Activated naive CD8-positive, alpha-beta T cell treated with anti-CD3 and anti-CD28 coated beads, Interleukin-2, amount 10 ng/mL, durations not matched to agents 7 days and 5 days (primary cell): ENCODE measurements at places on chromosomes 12 and 14. TPM values are rescaled to one million over a fixed set of nuclear protein-coding genes. Genes with fewer than 3 reads are reported as not detected.

Gene KRT72
- total RNA-seq, result 0.65 TPM

Gene TIMELESS
- 40.1 TPM for total RNA-seq

Gene C12orf60
- 1.6 TPM for total RNA-seq

Gene TEAD4
- total RNA-seq, result not detected

Gene GARIN6
- not detected for total RNA-seq

Gene COPS7A
- total RNA-seq, result 35.6 TPM

Gene STYK1
- total RNA-seq, result 3.1 TPM

Gene CLEC7A
- total RNA-seq, result 0.48 TPM

Gene AMDHD1
- 1.3 TPM for total RNA-seq

GRCh38 chr12:58907391-58907790 is 12.9 kb downstream of the LRIG3 start:
- no peaks in the 10 kb centered on the region for H3K4me1 ChIP-seq
- H3K36me3 ChIP-seq, result no peaks in the 10 kb centered on the region
- DNase-seq, result no peak

GRCh38 chr12:88982694-88983093 is 369.6 kb downstream of the DUSP6 start:
- H3K36me3 ChIP-seq, result no peaks in the 10 kb centered on the region
- H3K27ac ChIP-seq, result no peak overlapping the region
- no peaks in the 10 kb centered on the region for H3K4me1 ChIP-seq
- no peak overlapping the region for H3K4me3 ChIP-seq
- peaks cover 25% of the 10 kb centered on the region for H3K27me3 ChIP-seq

GRCh38 chr12:39332661-39333175 is 110.2 kb downstream of the KIF21A start:
- DNase-seq, result no peak
- no peaks in the 10 kb centered on the region for H3K27me3 ChIP-seq
- H3K4me3 ChIP-seq, result no peak overlapping the region
- H3K27ac ChIP-seq, result no peak overlapping the region
- H3K36me3 ChIP-seq, result peaks cover 28% of the 10 kb centered on the region

GRCh38 chr12:50073206-50073605 is 11.9 kb upstream of the SMARCD1 start:
- no peak for DNase-seq
- no peak overlapping the region for H3K4me3 ChIP-seq
- peaks cover 9% of the 10 kb centered on the region for H3K36me3 ChIP-seq
- H3K4me1 ChIP-seq, result peaks cover 12% of the 10 kb centered on the region

DNA sequence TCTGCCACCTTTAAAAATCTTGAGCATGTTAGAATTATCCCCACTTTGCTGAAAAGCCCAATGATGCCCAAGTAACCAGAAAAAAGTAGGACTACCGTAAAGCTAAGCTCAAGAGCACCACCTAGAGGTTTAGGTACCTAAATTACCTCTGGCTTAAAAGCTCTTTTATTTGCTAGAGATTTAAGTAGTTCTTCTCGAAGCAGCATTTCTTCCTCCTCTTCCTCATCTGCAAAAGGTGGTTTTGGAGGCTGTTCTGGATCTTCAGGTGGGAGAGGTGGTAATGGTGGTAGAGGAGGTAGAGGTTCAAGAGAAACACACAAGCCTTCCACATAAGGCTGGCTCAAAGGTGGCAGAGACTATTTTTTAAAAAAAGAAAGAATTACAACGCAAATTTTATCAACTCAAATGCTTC is 26.9 kb downstream of the ZFC3H1 start:
- no peaks in the 10 kb centered on the region for H3K27me3 ChIP-seq
- H3K4me3 ChIP-seq, result no peak overlapping the region
- H3K27ac ChIP-seq, result peak overlapping the region; percentile 44
- peaks cover 9% of the 10 kb centered on the region for H3K4me1 ChIP-seq
- peaks cover 23% of the 10 kb centered on the region for H3K36me3 ChIP-seq
- DNase-seq, result no peak

- no peak overlapping the region for H3K4me3 ChIP-seq
- H3K27me3 ChIP-seq, result peaks cover 2% of the 10 kb centered on the region
- H3K4me1 ChIP-seq, result no peaks in the 10 kb centered on the region
- H3K27ac ChIP-seq, result no peak overlapping the region
- DNase-seq, result no peak
These were observed 369.9 kb upstream of the PDE3A start for GRCh38 chr12:19998411-19998810.

DNA sequence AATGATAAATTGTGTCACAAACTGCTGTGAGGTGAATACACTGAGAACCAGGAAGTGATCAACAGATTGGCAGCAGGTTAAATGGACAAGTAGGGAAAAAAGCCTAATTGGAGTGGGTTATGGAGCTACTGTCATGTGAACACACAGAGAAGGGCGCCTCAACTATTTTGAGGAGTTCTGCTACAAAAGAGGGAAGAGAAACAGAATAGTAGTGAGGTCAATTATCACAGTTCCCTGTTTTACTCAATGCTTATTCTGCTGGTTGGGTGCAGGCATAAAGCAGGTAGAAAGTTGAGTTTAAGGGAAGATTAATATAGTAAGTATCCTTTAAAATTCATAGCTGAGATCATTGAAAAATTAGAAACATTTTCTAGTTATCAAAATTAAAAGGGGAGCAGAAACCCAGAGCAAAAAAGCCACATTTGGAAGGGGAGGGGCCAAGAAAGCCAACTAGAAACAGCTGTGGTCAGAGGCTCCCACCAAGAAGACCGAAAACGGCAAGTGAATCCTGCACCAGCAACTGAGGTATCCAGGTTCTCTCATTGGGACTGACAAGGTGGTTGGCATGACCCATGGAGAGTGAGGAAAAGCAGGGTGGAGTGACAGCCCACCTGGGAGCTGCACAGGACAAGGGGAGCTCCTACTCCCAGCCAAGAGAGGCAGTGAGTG is 105.7 kb downstream of the ZC3H14 start:
- no peak overlapping the region for H3K4me3 ChIP-seq
- no peak overlapping the region for H3K27ac ChIP-seq
- no peaks in the 10 kb centered on the region for H3K27me3 ChIP-seq
- H3K36me3 ChIP-seq, result peaks cover 7% of the 10 kb centered on the region

GRCh38 chr14:49852301-49853157 is at the start of gene NEMF:
Gene NEMF (minus strand): TSS chr14:49852788. CDS start chr14:49852753, 35 bp downstream.
- H3K27me3 ChIP-seq, result no peaks in the 10 kb centered on the region
- peak within 1 kb of the TSS; percentile 99 for H3K4me3 ChIP-seq
- H3K36me3 ChIP-seq, result peaks cover 18% of the 10 kb centered on the region
- peaks cover 29% of the 10 kb centered on the region for H3K4me1 ChIP-seq

- no peak overlapping the region for H3K4me3 ChIP-seq
- no peaks in the 10 kb centered on the region for H3K36me3 ChIP-seq
- no peak overlapping the region for H3K27ac ChIP-seq
- DNase-seq, result no peak
- H3K27me3 ChIP-seq, result no peaks in the 10 kb centered on the region
These were observed 251.4 kb downstream of the LRIG3 start for GRCh38 chr12:58668871-58669270.

- no peak overlapping the region for H3K4me3 ChIP-seq
- H3K27ac ChIP-seq, result no peak overlapping the region
- H3K4me1 ChIP-seq, result peaks cover 11% of the 10 kb centered on the region
- peaks cover under 1% of the 10 kb centered on the region for H3K27me3 ChIP-seq
These were observed 10.9 kb upstream of the HVCN1 start for GRCh38 chr12:110699591-110700445.

GRCh38 chr14:61678975-61679374 is 16.3 kb upstream of the HIF1A start:
- H3K4me1 ChIP-seq, result peaks cover 9% of the 10 kb centered on the region
- DNase-seq, result no peak
- no peak overlapping the region for H3K4me3 ChIP-seq
- H3K27ac ChIP-seq, result no peak overlapping the region
- H3K27me3 ChIP-seq, result no peaks in the 10 kb centered on the region

GRCh38 chr12:26153421-26154154 is 28.8 kb upstream of the BHLHE41 start:
- H3K27ac ChIP-seq, result no peak overlapping the region
- H3K4me1 ChIP-seq, result no peaks in the 10 kb centered on the region
- H3K27me3 ChIP-seq, result peaks cover 18% of the 10 kb centered on the region
- no peak for DNase-seq
- H3K36me3 ChIP-seq, result no peaks in the 10 kb centered on the region
- no peak overlapping the region for H3K4me3 ChIP-seq

GRCh38 chr14:103328941-103329340 is 5.1 kb upstream of the EIF5 start:
- H3K27ac ChIP-seq, result no peak overlapping the region
- DNase-seq, result no peak
- H3K4me1 ChIP-seq, result peaks cover 3% of the 10 kb centered on the region
- peaks cover under 1% of the 10 kb centered on the region for H3K36me3 ChIP-seq
- peaks cover 5% of the 10 kb centered on the region for H3K27me3 ChIP-seq

GRCh38 chr12:64616201-64616600 is 5.9 kb downstream of the RASSF3 start:
- peaks cover 27% of the 10 kb centered on the region for H3K36me3 ChIP-seq
- no peak overlapping the region for H3K4me3 ChIP-seq
- peaks cover 41% of the 10 kb centered on the region for H3K4me1 ChIP-seq
- no peak for DNase-seq
- no peaks in the 10 kb centered on the region for H3K27me3 ChIP-seq

GRCh38 chr14:53214384-53214783 is 61.3 kb upstream of the DDHD1 start:
- H3K4me3 ChIP-seq, result no peak overlapping the region
- no peaks in the 10 kb centered on the region for H3K36me3 ChIP-seq
- DNase-seq, result no peak
- no peak overlapping the region for H3K27ac ChIP-seq
- peaks cover 1% of the 10 kb centered on the region for H3K27me3 ChIP-seq

DNA sequence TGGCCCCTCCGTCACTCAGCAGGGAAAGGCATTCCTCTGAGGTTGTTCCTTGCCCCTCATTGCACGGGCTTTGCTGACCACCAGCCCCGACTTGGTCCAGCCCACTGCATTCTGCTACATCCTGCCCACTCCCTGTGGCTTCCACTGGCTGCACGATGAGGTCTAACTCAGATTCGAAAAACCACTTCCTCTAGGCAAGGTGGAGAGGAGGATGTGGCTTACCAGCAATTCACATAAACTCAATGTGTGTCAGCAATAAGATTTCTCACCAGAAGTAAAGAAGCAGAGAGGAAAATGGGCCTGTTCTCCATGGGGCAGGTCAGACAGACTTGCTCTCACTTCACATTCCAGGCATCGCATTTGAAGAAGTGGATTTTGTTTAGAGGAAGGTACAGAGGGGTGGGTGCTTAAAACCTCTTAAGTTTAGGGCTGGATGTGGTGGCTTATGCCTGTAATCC is 14.7 kb downstream of the GPR68 start:
- peaks cover 55% of the 10 kb centered on the region for H3K36me3 ChIP-seq
- peak overlapping the region; percentile 97 for H3K27ac ChIP-seq
- peak; percentile 79 for DNase-seq
- no peaks in the 10 kb centered on the region for H3K27me3 ChIP-seq
- peak overlapping the region; percentile 80 for H3K4me3 ChIP-seq

- H3K27ac ChIP-seq, result no peak overlapping the region
- no peak overlapping the region for H3K4me3 ChIP-seq
- peaks cover 8% of the 10 kb centered on the region for H3K36me3 ChIP-seq
- H3K4me1 ChIP-seq, result peaks cover 21% of the 10 kb centered on the region
- DNase-seq, result no peak
These were observed 81.3 kb downstream of the MED13L start for GRCh38 chr12:116196226-116196625.

GRCh38 chr12:27436029-27436428 is 10.5 kb upstream of the SMCO2 start:
- no peak for DNase-seq
- H3K4me3 ChIP-seq, result peak overlapping the region; percentile 3

GRCh38 chr14:54747616-54748015 is 155.0 kb downstream of the GCH1 start:
- H3K4me3 ChIP-seq, result no peak overlapping the region
- peaks cover 29% of the 10 kb centered on the region for H3K4me1 ChIP-seq
- no peak overlapping the region for H3K27ac ChIP-seq
- no peaks in the 10 kb centered on the region for H3K27me3 ChIP-seq
- no peak for DNase-seq

DNA sequence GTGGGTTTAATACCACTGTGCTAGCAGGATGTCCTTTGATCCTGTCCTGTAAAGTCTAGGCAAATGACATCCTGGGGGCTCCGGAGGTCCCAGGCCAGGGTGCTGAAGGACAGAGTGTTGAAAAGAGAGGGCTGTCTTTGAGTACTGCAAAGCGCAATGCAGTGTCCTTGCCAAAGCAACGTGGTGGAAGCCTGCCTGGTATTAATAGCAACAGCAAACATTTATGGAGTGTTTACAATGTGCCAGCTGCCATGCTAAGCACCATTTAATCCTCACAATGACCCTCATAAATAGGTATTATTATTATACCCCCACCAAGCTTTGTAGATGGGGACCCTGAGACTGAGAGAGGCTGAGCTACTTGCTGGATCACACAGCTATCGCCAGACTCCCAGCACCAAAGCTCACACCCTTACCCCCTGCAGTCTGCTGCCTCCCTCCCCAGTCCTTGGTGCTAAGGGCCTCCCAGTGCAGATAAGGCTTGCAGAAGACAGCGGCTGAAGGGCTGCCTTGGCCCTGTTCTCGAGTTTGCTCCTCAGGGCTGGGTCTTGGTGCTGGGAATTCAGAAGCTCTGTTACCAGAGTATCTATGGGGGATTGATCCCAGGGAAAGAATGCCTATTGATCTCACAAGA is 427.7 kb downstream of the FUT8 start:
- H3K4me3 ChIP-seq, result peak overlapping the region; percentile 2
- H3K27ac ChIP-seq, result peak overlapping the region; percentile 68
- H3K27me3 ChIP-seq, result no peaks in the 10 kb centered on the region
- DNase-seq, result no peak
- peaks cover 26% of the 10 kb centered on the region for H3K36me3 ChIP-seq

DNA sequence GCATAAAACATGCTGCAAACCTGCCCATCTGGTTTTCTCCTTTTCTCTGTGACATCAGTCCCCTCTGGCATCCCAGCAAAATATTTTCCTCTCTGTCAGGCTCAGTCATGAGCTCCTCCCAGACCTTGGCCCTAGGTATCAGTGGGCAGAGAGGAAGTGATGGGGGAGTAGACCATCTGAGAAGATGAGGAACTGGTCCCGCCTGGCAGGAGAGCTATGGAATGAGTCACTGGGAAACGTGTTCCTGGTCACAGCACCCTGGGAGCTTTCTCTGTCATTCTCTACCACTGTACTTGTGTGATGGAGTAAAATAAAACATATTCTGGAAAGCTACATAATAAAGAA is 5.0 kb upstream of the SRSF9 start:
- no peak overlapping the region for H3K27ac ChIP-seq
- no peak for DNase-seq
- H3K4me3 ChIP-seq, result no peak overlapping the region
- H3K27me3 ChIP-seq, result no peaks in the 10 kb centered on the region
- peaks cover 2% of the 10 kb centered on the region for H3K36me3 ChIP-seq

DNA sequence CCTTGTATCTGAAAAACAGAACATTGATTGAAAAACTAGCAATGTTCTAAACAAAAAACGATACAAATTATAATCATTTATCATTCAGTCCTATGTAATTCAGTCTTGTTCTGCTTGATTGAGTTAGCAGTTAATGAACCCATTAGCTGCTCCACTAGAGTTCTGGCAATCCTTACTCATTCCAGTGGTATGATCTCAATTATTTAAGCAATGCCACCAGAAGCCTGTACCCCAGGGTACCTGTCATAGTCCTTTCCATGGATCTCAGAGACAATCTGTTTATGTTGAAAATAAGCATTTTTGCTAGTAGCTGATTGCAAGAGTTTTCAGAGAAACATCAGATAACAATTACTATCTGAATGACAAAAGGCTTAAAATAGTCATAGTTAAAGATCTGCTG is 115.9 kb downstream of the UNC79 start:
- H3K4me3 ChIP-seq, result no peak overlapping the region
- H3K27me3 ChIP-seq, result peaks cover 26% of the 10 kb centered on the region
- H3K4me1 ChIP-seq, result peaks cover 2% of the 10 kb centered on the region
- no peak overlapping the region for H3K27ac ChIP-seq
- DNase-seq, result no peak
